Fibroblast of skin of back (primary cell): ENCODE measurements at places on chromosomes 7 and 10.

GRCh38 chr7:157442993-157443831 lies 106.4 kb downstream of the DNAJB6 start:
- no peak for DNase-seq

GRCh38 chr7:108077709-108078108 lies 52.5 kb downstream of the LAMB4 start:
- no peak for DNase-seq

DNA sequence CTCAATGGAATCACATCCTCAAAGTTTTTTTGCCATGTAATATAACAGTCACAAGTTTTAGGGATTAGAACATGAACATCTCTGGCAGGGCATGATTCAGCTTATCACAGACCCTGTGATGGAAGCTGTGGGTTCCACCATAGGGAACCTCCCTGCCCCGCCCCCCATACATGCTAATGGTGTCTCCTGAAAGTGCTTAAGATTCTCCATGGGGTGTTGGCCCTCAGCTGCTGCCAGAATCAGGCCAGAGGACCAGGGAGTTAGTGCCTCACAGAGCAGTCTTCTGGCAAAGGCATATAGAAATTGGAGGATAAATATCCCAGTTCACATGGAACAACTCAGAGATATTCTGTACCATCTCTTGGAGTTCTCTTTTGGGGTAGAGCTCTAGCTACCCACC lies 119.4 kb downstream of the RAB11FIP2 start:
- DNase-seq = no peak

GRCh38 chr10:5089865-5090264 lies 4.3 kb upstream of the AKR1C3 start:
- peak; percentile 22 for DNase-seq

DNA sequence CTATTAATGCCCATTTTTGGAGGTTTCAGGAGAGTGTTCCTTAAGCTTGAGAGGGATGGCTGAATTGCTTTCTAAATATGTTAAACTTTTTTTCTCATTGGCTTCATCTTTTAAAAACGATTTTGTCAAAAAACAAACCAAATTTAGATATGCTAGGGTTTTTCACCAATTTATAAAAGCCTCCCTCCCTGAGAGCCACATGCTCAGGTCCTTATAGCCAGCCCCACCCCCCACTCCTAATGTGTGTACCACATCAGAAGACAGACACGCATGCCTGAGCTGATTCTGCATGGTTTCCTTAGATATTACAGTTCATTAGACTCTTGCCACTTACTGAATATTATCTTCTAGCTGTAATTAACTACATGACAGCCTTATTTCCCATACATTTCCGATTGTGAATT lies 2.0 kb downstream of the CUL1 start:
- peak; percentile 60 for DNase-seq

DNA sequence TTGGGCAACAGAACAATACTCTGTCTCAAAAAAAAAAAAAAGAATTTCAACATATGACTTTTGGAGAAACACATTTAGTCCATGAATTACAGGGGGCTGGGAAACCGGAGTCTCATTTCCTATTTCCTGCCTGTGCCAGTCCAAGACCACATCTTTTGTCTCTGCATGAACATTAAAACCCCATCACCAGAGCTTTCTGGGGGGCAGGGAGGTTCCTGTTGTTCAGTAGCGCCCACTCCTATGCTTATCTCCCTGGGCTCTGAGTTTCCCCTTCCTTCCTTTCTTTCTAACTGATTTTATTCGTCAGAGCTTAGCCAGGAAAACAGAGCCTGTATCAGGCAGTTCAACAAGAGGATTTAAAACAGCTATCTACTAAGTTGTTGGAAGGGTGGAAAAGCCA lies 119.3 kb downstream of the CALN1 start:
- DNase-seq = no peak

GRCh38 chr7:21071561-21072501 lies 285.1 kb upstream of the SP8 start:
- DNase-seq = no peak
